ENCODE measurements at places on chromosomes 6 and 20.

DNA sequence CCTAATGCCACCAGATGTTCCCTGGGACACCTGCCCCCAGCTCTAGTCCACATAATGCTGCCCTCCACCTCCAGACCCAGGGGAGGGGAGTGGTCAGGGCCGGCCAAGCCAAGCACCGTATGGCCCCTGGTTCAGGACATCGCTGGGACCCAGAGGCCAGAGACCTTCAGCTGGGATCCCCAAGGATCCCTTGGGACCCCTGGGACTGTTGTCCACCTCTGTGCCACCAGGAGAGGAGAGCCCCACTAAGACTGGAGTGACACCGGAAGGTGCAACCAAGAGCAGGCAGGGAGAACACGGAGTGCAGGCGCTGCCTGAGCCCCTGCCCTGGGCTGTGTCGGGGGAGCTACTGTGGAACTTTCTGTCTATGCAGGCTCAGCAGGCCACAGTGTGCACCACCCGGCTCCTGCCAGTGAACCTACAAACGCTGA lies 43.6 kb downstream of the CTCFL start:
- DNase-seq = no peak

GRCh38 chr6:109736273-109737025 lies 45.4 kb downstream of the FIG4 start:
- DNase-seq = no peak

- DNase-seq = no peak
Observed at GRCh38 chr6:140153703-140154102, 779.3 kb upstream of the CITED2 start.

DNA sequence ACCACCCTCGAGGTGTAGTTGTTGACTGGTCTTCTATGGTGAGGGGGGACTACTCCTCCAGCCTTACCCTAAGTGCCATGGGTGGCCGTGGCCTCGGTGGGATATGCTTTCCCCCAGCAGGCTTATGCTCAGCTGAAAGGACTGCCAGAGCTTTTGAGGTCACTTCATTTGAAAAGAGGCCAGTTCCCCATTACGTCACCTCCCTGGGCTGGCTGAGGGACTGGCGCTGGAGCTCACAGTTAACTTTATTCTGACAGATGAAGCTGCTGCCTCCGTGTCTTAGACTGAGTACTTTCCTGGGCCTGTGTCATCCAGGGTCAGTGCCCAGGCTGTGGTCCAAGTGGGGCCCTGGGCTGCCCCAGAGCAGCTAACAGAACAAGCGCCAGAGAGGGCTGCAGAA lies 42.8 kb upstream of the PCMTD2 start:
- DNase-seq = no peak

GRCh38 chr20:62907384-62908317 lies 18.7 kb downstream of the DIDO1 start:
- no peak for DNase-seq

DNA sequence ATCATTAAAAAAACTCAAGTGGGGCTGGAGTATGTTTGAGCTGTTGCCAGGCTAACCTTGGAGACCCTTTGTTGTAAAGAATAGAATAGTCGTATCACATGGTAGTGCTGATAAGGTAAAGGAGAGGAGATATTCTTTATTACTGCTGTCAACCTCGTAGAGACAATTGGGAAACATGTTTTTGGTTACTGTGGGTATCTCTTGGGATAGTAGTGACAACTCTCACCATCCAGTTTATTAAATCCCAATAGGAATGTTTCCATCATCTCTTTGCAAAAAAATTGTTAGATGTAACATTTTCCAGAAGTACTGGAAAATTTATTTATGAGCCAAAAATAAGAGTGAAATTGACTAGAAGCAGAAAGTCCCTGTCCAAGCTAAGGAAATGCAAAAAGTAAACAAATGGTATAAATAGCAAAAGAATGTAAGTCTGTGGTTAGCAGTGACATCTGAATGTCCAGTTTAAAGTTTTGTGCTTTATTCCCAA lies 829.3 kb upstream of the CITED2 start:
- no peak for DNase-seq

DNA sequence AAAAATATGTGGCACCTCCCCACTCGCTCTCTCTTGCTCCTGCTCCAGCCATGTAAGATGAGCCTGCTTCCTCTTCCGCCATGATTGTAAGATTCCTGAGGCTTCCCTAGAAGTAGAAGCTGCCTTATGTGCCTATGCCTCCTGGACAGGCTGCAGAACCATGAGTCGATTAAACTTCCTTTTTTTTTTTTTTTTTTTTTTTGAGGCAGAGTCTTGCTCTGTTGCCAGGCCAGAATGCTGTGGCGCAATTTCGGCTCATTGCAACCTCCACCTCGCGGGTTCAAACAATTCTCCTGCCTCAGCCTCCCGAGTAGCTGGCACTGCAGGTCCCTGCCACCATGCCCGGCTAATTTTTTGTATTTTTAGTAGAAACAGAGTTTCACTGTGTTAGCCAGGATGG lies 112.5 kb downstream of the FAM217A start:
- DNase-seq = no peak

DNA sequence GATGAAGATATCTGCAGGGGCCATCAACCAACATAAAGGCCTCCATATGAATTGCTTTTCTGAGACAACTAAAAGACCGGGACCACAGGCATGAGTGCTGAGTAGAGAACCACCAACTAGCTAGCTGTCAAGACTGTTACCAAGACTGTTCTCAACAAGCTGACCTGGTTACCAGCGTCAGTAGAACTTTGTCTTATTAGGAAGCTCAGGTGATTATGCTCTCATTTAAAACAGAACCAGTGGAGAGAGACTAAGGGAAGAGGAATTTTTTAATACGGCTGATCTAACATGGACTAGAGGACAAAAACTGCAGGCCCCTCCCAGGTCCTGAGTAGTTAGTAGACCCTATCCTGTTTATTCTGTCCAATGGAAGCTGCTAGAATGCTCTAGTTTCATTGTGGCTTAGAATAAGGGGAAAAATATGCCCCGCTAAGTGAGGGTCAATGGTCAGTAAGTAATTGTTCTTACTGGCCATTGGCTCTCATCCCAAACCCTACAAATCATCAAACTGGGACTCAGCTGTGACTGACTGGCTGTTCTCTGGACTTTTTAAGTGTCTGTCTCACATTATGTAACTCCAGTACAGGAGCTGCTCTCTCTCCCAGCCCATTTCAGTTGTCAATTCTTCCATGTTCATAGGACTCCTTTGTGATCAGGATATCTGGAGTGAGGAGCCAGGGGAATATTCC lies 3.8 kb upstream of the DYNLRB1 start:
- DNase-seq = no peak

DNA sequence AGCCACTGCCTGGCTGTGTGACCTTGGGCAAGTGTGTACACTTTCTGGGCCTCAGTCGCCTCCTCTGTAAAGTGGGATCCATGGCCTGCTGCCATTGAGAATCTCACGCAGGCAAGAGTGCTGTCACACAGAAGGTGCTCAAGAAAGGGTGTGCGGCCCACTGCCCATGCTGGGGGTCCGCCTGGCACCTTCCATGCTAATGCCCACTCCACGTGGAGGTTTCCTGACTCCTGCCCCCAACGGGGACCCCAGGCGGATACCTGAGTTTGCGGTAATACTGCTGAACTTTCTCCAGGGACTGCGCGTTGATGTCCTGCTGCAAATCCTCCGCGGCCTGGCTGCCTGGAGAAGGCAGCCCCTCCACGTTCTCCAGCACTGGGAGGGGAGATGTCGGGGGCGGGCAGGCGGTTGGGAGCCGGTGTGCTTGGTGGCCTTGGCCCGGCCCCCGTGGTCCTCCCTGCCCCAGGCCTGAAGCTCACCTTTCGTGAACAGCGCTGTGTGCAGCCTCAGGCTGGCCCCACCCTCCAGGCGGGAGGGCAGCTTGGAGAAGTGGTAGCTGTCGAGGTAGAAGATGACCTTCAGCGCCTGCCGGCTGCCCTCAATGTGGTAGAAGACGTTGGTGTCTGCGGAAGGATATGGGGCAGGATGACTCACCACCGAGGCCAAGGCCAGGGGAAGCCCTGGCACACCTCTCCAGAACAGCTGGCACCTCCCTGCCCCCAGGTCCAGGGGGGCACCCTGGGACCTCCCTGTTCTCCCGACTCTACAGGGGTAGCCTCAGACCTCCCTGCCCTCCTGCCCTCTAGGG lies 195.6 kb downstream of the PREX1 start:
- no peak for DNase-seq

GRCh38 chr6:147677647-147678046 lies 169.2 kb downstream of the SAMD5 start:
- DNase-seq = no peak

- no peak for DNase-seq
Observed at GRCh38 chr20:47857569-47858464, 72.5 kb upstream of the SULF2 start.

- DNase-seq = no peak
Observed at GRCh38 chr6:1047981-1048541, 263.8 kb upstream of the FOXQ1 start.

DNA sequence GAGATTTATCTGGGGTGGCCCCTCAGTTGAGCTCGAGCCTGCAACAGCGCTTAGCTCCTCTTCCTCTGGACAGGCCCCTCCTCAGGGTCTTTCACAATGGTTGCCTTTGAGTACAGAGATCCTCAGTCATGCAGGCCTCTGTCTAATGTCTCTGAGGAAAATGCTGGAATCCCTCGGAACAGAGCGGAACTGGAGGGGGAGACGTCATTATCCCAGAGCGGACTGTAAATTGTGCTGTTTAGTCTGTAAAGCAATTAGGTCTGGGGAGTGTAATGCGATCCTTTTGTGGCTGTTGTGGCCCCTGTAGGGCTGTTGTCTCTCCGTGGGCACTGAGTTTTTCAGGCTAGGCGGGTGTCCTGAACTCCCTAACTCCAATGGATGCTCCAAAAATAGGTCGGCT lies 15.0 kb upstream of the DAAM2 start:
- no peak for DNase-seq

- no peak for DNase-seq
Observed at GRCh38 chr6:144410059-144410458, 124.9 kb downstream of the UTRN start.

GRCh38 chr20:37687478-37687805 lies 6.4 kb upstream of the CTNNBL1 start:
- DNase-seq = no peak

DNA sequence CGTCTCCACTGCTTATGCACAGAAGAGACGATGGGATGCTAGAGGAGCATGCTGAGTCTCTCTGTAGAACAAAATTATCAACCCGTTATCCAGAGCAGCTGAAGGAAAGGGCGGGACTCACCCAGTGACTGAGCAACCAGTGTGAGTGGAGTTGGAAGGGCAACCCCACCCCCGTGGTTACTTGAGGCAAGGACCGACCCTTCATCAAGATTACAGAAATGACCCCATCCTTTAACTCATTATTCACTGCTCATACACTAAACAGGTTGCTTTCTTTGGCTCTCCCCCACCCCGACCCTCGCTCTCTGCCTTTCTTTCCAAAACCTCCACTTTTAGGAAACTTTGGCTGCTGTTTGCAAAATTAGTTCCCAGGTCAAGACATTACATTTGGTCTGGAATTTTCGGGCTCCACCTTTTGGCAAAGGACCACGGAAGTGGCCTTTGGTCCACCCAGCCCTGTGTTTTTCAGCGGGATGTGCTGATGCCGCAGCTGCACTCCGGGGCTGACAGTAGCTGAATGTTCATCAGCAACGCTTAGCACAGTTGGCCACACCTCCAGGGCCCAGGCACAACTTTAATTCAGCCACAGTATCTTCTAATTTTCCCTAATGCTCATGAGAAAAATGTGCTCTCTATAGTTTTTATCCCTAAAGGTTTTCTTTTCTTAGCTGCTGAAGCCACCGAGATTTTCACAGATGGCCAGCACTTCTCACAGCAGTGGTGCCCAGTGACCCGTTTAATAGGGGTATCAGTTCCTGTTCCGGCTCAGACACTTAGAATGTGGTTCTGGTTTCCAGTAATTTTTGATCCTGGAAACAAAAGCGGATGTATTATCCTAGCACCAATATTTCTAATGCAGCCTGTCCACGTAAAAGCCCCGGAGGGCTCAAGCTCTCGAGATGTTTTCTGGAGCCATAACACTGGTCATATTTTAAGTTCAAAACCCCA lies 103.6 kb upstream of the NXT1 start:
- no peak for DNase-seq

DNA sequence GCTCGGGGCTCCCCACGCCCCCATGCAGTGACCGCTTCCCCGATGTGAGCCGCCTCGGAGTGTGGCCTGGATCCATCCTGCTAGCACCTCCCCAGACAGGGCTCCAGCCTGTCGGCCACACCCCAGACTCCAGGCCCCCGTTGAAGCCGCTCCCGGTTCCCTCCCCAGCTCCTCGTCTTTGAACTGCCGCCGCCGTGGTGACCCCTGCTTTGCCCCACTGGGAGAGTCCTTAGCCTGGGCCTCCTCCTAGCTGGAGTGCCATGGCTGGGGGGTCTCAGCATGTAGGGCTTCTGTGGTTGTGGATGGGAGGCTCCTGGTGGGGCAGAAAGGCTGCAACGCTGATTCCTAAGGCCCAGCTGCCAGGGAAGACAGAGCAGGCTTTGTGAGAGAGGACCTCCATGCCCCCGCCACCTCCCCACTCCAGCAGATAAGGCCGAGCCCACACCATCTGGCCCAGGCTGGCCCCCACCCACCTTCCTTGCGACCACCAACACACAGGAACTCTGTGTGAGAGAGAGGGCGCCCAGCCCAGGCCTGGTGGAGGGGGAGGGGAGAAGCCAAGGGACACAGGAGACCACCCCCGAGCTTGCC lies 11.4 kb downstream of the FOXS1 start:
- DNase-seq = no peak

DNA sequence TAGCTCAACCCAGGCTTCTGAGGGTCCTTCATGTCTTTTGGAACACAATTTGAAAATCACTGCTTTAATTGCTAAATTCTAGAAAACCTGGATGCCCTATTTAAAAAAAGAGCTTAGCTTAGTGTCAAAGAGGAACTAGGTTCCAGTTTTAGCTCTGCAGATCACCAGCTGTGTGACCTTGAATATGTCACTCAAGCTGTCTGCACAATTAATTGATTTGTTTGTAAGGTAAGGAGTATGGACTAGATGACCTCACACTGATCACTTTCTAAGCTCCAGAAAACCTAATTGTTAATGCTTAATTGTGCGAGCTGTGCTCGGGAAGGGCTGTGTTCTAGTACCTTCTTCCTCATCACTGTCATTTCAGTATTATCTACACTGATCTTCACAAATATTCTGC lies 26.2 kb downstream of the UTRN start:
- no peak for DNase-seq
